Hepatocyte (in vitro differentiated cells): ENCODE measurements at places on chromosomes 6 and 20. TPM values are rescaled to one million over a fixed set of nuclear protein-coding genes. Genes with fewer than 3 reads are reported as not detected.

The DHX16 gene
- total RNA-seq, result 18.2 and 19.4 TPM in 2 replicates

The MUC22 gene
- total RNA-seq, result 0.03 TPM in 1 of 2 replicates, not detected in the other

The MLN gene
- total RNA-seq, result 2.3 and 6.7 TPM in 2 replicates

The NEURL2 gene
- 11.1 and 12.8 TPM in 2 replicates for total RNA-seq

The LY6G6D gene
- 1.3 TPM in 1 of 2 replicates, not detected in the other for total RNA-seq

The RIPOR3 gene
- total RNA-seq, result 4.3 and 5.6 TPM in 2 replicates

The CAPN11 gene
- 0.16 and 0.23 TPM in 2 replicates for total RNA-seq
